Stimulated activated CD8-positive, alpha-beta memory T cell treated with anti-CD3 and anti-CD28 coated beads, Interleukin-7, amount 100 ng/mL, for 48 hours (primary cell): ENCODE measurements at places on chromosomes 12 and 14.

DNA sequence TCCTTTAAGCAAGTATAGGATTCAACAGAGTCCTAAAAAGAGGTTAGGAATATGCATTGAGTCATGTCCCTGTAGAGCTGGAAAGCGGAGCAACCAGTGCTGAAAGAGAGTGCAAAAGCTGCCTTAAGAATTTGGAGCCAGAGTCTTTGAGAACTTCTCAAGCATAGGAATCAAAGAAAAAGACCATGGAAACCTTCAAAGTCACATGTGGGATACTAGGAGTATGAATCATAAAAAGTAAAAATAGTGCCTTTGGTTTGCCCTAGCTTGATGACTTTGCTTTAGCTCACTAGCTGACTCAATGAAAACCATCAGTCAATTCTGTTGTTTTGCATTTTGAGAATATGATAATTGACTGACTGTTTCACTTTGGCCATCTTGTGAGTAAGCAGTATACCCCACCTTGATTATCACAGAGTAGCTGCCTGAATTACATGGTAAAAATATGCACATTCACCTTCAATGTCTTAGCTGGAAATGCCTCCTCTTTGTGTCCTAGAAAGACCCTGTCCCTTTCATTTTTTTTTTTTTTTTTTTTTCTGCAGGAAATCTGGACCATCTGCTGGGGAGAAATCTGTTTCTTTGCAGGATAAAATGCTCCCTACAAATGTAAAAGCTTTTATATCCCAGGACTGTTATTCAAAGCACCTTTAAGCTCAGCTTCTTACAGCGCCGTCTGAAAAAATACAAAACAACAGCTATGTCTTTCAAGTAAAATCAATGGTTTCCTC, 248.6 kb upstream of the KRR1 start:
- no peak for DNase-seq

GRCh38 chr12:15368812-15369211, 46.5 kb downstream of the PTPRO start:
- DNase-seq: no peak

- DNase-seq: no peak
Measured at GRCh38 chr12:107129315-107129930, 36.1 kb upstream of the CRY1 start.

DNA sequence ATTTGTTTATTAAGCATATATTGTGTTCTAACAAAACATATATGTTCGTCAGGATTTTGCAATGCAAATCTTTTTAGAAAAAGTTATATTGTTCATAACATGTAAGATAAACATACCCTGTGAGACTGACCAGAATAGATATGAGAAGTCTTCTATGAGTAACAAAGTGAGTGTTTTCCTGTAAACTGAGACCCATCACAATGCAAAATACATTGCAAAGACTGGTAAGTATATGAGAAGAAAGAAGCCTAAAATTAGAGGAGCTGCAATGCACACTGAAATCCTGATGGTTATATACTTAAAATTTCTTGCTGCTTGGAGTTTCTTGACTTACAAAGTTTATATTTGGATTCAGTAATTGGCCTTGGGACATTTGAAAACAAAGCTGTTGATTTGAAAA, 6.0 kb downstream of the HMGA2 start:
- no peak for DNase-seq

DNA sequence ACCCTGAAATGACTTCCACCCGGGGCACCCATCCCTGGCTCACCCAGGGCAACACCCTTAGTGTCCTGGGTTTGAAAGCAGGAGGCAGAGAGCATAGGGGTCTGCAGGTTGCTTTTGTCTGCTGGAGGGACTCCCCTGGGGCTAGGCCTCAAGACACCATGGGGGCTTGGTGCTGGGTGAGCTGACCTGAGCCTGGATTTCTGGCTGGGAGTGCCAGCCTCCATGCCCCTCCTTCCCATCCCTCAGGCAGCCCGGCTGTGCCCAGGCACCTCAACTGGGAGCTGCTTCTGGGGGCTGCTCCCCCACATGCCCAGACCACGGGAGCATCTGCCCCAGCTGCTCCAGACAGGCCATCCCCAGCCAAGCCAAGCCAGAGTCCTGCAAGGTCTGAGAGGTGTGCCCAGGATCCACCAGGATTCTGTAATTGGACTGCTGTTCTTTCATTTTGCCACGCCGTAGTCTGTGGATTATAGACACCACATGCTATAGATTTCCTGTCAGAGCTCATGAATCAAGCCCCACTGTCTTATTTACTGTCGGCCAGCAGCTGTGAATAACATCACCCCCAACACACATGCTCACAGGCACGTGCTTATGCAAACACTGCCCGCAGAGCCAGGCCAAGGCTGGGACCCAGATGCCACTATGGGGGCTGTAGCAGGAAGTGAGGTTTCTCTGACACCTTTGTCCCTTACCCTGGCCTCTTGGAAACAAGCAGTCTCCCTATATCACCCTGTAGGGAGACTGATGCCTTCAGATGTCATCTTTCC, 29.4 kb upstream of the ESRRB start:
- no peak for DNase-seq

- no peak for DNase-seq
Measured at GRCh38 chr12:98592825-98593322, 612 bp upstream of the SLC25A3 start.

DNA sequence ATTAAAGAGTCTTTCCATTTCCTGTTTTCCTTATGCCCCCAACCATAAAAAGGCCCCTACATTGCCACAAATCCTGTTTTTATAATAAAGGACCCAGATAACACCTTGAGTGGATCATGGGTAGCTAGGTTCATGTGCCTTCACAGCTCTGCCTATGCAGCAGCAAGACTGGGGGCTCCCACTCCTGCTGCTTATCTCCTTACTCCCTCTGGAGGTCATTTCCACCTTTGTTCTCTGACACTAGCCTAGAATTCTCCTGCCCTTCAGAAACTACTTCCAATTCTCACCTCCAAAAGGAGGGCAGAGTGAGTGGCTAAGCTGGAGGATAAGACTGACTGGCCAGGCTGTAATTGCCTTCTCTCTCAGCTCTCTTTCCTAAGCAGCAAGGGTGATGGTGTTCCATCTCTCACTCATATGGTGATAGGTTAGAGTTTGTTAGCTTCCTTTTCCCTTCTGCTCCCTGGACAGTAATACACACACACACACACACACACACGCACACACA, 20.0 kb upstream of the STAC3 start:
- DNase-seq: no peak

DNA sequence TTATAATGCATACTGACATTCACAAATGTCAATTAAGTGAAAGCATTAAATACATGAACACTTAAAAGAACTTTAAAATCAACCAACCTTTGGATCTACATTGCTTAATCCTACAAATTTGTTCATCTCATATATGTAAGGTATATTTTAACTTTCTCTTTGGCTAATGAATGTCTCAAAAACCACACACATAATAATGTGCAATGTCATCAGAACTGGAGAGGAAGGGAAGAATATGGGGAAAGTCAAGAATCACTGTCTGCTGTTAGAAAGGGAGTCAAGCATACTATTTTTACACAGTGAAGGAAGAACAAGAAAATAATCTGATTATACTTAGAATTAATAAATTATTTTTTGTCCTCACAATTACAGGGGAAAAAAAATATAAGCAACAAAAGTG, 4.9 kb downstream of the GMFB start:
- DNase-seq: no peak

DNA sequence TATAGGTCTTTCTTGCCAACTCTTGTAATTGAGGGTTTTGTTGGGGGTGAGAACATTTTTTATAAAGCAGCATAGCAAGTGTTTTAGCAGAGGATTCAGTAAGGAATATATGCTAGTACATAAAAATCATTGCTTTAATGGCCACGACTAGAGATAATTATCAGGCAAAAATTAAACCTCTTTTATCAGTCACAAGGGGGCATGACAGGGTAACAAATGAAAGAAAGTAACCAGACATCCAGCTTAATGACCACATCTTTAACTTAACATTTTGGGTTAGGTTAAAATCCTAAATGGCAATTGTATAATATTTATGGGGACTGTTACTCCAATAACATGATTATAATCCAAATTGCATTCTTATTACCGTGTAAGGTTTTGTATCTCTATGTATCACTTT, 119.6 kb downstream of the LRRIQ1 start:
- no peak for DNase-seq

- DNase-seq: no peak
Measured at GRCh38 chr14:102278631-102278935, 26.4 kb downstream of the MOK start.

DNA sequence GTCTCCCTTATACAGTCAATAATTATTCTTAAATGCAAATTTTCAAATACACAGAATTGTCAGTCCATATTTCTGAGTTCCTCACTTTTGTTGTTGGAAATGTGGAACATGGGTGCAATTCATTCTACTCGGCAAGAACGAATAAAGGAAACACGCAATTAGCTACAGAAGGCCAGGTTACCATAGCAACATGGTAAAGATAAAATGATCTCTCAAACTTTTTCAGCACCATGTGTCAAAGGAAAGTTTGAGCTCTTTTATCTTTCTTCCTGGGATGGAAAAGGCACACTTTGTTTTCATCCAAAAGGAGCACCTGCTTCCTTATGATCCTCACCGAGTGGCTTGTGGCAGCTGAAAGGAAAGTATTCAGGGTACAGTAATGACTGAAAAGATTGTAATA, 595.0 kb downstream of the RPS29 start:
- no peak for DNase-seq

DNA sequence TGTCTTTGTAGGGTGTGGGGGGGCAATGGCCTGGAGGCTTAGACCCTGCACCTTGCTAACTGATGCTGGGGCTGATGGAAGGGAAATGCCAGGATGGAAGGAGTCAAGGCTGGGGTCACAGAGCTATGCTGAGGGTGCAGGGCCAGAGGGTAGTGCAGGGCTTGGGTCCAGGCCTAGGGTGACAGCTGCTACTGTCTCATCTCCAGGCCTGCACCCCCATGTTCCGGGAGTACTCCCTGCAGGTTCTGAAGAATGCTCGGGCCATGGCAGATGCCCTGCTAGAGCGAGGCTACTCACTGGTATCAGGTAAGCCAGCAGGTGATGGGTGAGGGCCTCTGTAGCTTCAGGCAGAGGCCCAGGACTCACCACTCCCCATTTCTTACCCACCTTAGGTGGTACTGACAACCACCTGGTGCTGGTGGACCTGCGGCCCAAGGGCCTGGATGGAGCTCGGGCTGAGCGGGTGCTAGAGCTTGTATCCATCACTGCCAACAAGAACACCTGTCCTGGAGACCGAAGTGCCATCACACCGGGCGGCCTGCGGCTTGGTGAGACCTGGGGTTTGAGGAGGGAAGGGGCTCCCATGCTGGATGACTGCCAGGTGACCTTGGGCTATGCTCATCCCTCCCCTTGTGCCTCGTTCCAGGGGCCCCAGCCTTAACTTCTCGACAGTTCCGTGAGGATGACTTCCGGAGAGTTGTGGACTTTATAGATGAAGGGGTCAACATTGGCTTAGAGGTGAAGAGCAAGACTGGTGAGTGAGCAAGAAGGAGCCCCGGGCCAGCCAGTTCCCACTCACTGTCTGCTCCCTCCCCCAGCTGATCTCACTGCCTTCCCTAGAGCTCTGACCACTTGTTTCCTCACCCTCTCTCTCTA, 4.1 kb downstream of the SHMT2 start:
- DNase-seq: no peak

- no peak for DNase-seq
Measured at GRCh38 chr12:6373022-6373787, 2.2 kb downstream of the SCNN1A start.

DNA sequence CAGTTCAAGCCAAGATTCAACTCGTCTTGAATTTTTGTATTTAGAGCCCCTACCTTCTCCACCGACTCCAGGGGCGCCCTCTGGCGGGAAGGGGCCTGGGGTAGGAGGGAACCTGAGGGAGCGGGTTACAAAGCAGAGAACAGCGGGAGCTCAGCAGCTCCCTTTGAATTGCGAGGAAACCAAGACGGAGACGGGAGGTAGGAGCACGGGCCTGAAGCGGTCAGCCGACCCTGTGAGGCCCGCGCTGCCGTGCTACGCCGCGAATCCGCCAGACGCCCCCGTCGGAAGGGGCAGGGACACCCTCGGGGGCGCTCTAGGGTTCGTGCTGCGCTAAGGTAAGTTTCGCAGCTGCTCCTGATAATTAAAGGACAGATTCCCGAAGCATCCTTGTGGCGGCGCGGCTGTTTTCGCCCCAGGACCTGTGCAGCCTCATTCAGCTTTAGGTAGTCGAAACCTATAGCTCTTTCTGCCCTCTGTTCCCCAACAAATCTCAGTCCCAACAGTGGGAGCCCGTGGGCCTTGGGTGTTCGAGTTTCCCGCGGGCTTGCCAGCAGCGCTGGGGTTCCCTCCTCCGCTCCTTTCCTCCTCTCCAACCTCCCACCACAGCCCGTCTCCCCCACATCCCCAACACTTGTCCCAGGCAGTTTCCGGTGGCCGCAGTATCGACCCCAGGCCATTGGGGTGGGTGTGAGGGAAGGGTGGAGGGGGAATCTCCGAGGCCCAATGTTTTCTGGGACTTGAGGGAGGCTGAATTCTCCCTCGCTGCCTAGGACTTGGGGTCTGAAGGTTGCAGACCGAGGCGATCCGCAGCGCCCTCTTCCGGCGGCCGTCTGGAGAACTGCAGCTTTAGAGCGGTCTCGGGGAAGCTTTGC, 5.1 kb upstream of the NKX2-1 start:
- peak; percentile 16 for DNase-seq

DNA sequence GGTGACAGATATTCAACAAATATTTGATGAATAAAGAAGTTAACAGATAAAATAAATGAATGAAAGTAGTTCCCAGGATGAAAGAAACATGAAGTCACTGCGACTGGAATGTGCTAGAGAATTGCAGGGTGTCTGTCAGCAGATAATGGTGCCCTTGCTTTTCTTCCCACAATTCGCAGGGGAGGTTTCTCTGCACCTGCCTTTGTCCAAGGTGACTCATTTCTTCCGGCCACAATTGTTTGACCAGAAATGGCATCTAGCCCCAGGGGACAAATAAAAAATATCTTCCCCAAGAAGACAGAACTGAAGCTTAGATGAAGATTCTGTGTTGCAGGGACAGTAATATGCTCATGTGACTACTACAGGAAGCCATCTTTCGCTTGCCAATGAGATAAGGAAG, 316.1 kb upstream of the TBX3 start:
- DNase-seq: no peak

GRCh38 chr12:92973614-92974013, 44.5 kb upstream of the EEA1 start:
- DNase-seq: no peak

GRCh38 chr12:44780221-44780790, 95.8 kb downstream of the NELL2 start:
- DNase-seq: no peak

- DNase-seq: no peak
Measured at GRCh38 chr12:47307680-47308399, 228.1 kb upstream of the AMIGO2 start.

DNA sequence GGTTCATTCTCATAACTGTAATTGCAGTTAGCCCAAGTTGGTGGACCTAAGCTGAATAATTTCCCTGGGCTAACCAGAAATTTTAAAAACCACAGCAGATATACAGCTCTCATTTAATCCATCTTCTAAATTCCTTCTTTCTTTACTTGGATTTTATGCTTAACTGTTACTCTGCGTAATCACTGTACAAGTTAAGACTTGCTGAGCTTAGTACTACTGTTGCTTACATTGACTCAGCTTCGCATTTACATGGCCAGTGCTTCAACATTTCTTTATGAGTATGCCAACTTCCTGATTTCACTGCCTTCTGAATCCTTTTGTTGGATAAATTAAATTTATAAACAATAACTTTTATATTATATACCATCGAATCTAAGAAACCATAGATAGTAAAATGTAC, 147.4 kb downstream of the SLC38A4 start:
- DNase-seq: no peak

- no peak for DNase-seq
Measured at GRCh38 chr14:93982230-93983007, 6.0 kb upstream of the ASB2 start.
